ENCODE measurements at places on chromosomes 11 and 22. TPM values are rescaled to one million over a fixed set of nuclear protein-coding genes. Genes with fewer than 3 reads are reported as not detected.

KIF18A gene
- total RNA-seq, result 13.0 TPM

ENTHD1 gene
- not detected for total RNA-seq

TESMIN gene
- 6.2 TPM for total RNA-seq

TREH gene
- total RNA-seq, result not detected

RFPL1 gene
- not detected for total RNA-seq

SYT7 gene
- 1.0 TPM for total RNA-seq

RBMXL2 gene
- total RNA-seq, result not detected

OR52N2 gene
- total RNA-seq, result not detected

GSTT2B gene
- total RNA-seq, result 0.35 TPM

MMP3 gene
- 0.47 TPM for total RNA-seq

BET1L gene
- total RNA-seq, result 44.2 TPM

UPK3A gene
- not detected for total RNA-seq

FOLR1 gene
- 0.24 TPM for total RNA-seq
